Neural crest cell (in vitro differentiated cells): ENCODE measurements at places on chromosomes 5 and 9. TPM values are rescaled to one million over a fixed set of nuclear protein-coding genes. Genes with fewer than 3 reads are reported as not detected.

DNA sequence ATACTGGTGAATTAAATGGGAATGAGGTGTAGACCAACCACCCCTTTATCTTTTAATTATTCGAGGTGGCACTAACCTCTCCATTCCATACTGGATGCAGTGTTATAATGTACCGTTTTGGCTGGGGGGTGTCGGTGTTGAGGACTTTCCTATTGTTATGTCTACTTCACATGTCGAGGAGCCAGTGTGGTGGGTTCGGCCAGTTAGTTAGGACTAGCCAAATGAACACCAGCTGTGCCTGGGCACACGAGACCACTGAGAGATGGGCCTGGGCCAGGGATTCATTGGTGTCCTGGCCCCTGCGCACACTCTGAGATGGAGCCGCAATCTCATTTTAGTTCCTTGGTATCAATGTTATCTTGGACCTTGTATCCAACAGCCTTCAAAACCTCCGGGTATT is 186.2 kb downstream of the CACNA1B start:
- H3K27ac ChIP-seq = no peak overlapping the region
- H3K36me3 ChIP-seq = no peaks in the 10 kb centered on the region
- DNase-seq = no peak

DNA sequence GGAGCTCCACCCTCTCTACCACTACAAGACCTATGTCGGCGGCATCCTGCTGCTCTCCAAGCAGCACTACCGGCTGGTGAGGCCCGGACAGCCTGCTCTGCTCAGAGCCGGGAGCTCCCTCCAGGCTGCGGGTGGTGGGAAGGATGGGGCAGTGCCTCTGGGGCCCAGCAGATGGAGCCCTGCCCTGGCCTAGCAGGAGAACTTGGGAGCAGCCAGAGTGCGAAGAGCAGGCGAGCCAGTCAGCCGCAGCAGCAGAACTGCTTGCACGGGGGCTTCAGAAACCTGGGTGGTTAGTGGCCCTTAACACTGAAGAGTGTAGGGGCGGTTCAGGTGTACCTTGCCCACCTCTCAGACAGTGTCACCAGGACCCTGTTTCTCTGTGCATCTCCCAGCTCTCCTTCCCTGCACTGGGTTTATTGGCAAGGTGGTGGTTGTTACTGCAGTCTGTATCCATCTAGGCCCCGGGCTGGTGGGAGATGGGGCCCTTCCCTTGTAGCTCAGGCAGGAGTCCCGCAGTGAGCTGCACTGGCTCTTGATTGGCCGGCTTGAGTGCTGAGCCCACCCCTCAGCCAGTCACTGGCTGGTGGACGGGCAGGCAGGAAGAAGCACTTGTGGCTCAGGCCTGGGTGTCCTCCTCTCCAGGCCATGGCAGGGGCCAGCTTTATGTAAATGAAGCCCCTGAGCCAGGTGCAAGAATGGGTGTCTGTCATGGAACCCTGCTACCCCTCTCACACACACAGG is 7.7 kb downstream of the B4GALT7 start:
- H3K27ac ChIP-seq = no peak overlapping the region
- H3K36me3 ChIP-seq = no peaks in the 10 kb centered on the region
- DNase-seq = peak; percentile 77
- peak overlapping the region; percentile 77 for H3K4me3 ChIP-seq
- H3K27me3 ChIP-seq = peaks cover 3% of the 10 kb centered on the region

- peaks cover 54% of the 10 kb centered on the region for H3K4me1 ChIP-seq
- peak overlapping the region; percentile 98 for H3K27ac ChIP-seq
- H3K36me3 ChIP-seq = no peaks in the 10 kb centered on the region
Observed at GRCh38 chr9:110255463-110256379, 586 bp downstream of the TXN start.

- DNase-seq = peak; percentile 81
- peaks cover 15% of the 10 kb centered on the region for H3K4me1 ChIP-seq
- no peak overlapping the region for H3K4me3 ChIP-seq
- peaks cover 2% of the 10 kb centered on the region for H3K27me3 ChIP-seq
- peaks cover 13% of the 10 kb centered on the region for H3K36me3 ChIP-seq
Observed at GRCh38 chr5:173581408-173582215, 34.8 kb downstream of the BOD1 start.

RNF130 gene
- total RNA-seq = 113 and 116 TPM in 2 replicates

KLF4 gene
- not detected in 2 replicates for total RNA-seq

SAXO1 gene
- total RNA-seq = 0.14 TPM in 1 of 2 replicates, not detected in the other
